ENCODE measurements at places on chromosomes 16 and 17. TPM values are rescaled to one million over a fixed set of nuclear protein-coding genes. Genes with fewer than 3 reads are reported as not detected.

The OSBPL7 gene
- 3.2 TPM for polyA plus RNA-seq

The ALOXE3 gene
- polyA plus RNA-seq = 4.0 TPM

The NUPR1 gene
- polyA plus RNA-seq = 75.5 TPM

The MYOCD gene
- polyA plus RNA-seq = under 0.01 TPM

The HS3ST2 gene
- 36.2 TPM for polyA plus RNA-seq

The NEK8 gene
- polyA plus RNA-seq = 2.1 TPM

The TADA2A gene
- 8.9 TPM for polyA plus RNA-seq

The TERB1 gene
- polyA plus RNA-seq = not detected

The CES3 gene
- polyA plus RNA-seq = 0.55 TPM

The NPIPA7 gene
- polyA plus RNA-seq = 7.6 TPM

The CETP gene
- not detected for polyA plus RNA-seq

The C16orf92 gene
- not detected for polyA plus RNA-seq
